ENCODE measurements at places on chromosomes 5 and 9. TPM values are rescaled to one million over a fixed set of nuclear protein-coding genes. Genes with fewer than 3 reads are reported as not detected.

GRCh38 chr9:114662081-114662989 lies 4.7 kb upstream of the TEX53 start:
- peak; percentile 76 for DNase-seq

CCDC152 gene
- total RNA-seq = 2.8 TPM

CDC20B gene
- not detected for total RNA-seq

- no peak for DNase-seq
Observed at GRCh38 chr5:67999391-67999790, 216.2 kb upstream of the PIK3R1 start.

GRCh38 chr5:95901676-95902627 lies 59.7 kb downstream of the ELL2 start:
- no peak for DNase-seq

- DNase-seq = peak; percentile 22
Observed at GRCh38 chr9:4678679-4679267, 596 bp upstream of the CDC37L1 start.

DNA sequence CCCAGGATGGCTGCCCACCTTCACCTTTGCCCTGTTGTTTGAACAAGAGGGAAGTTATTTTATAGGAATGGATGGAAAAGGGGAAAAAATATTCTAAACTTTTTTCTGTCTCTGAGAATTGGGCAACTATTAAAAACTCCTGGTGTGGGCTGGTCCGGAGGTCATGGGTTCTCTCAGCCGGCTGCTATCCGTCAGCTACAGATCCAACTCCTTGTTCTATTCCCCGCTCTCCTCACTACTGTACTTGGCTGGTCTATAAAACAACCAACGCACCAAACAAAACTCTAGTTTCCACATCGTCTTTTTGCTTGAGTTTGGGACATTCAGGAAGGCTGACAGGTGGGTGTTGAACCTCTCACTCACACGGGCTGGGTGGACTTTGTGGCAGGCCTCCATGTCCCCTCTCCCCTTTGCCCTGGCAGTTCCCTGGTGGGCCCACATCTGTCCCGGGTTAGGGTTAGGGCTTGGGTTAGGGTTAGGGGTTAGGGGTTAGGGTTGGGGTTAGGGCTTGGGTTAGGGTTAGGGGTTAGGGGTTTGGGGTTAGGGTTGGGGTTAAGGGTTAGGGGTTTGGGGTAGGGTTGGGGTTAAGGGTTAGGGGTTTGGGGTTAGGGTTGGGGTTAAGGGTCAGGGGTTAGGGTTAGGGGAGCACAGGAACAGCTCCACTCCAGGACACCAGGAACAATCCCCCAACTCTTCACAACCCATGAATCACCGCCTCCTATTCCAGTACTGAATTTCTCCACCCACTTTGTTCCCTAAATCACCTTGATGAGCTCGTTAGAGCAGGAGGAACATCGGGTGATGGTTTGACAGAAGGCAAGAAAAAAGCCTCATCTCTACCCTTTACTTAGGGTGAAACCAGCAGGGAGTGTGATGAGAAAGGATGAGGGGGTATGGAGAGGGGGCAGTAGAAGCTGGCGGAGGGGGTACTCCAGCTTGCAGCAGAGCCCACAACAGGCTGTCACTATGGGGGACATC lies 302.1 kb upstream of the IRX4 start:
- no peak for DNase-seq

DNA sequence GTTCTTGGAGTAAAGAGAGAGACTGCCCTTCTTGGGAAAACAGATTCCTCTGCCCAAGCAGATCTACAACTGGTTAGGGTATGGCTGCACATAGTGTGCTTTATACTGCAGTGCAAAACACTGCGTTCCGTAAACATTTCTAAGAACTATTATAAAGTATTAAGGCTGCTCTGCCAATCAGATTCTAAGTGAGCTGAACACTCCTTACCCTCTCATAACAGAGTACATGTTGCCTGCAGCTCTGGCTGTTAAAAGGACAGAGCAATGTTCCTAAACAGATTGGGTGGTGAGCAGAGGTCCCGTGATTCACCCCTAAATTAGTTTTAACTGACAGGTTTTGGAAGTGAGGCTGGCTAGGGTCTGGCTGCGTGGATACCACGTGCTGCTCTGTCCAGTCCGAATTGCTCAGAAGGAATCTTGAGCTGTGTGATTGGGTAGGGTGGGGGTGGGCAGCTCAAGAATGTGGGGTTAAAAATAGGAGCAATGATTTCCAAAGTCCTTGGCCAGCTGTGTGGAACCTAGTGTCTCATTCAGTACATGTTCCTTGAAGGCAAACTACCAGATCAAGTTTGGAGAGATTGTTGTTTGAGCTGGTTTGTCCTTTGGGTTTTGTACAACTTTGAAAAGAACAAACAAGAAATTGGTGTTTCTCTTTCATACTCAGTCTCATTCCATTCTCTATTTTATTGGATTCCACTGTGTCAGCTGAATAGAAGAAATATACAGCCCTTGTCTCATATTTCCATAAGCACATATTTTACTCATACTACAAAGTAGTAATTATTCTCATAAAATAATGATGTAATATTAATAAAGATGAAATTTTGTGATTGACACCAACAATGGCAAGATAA lies 497.6 kb upstream of the CD180 start:
- DNase-seq = no peak

NR4A3 gene
- total RNA-seq = 0.18 TPM

All from endothelial cell (in vitro differentiated cells).